ENCODE measurements at places on chromosomes 7 and 10. TPM values are rescaled to one million over a fixed set of nuclear protein-coding genes. Genes with fewer than 3 reads are reported as not detected.

AGR3 gene
- 136 TPM for total RNA-seq

UNCX gene
- not detected for total RNA-seq

HOGA1 gene
- 0.63 TPM for total RNA-seq

LRIT1 gene
- total RNA-seq, result not detected

- DNase-seq, result peak; percentile 31
- H3K4me1 ChIP-seq, result no peaks in the 10 kb centered on the region
- H3K27ac ChIP-seq, result no peak overlapping the region
- no peaks in the 10 kb centered on the region for H3K27me3 ChIP-seq
These were observed 53.0 kb downstream of the DNAJC1 start for GRCh38 chr10:21950566-21950965.

GRCh38 chr10:25026463-25026862 lies 10.1 kb downstream of the THNSL1 start:
- H3K4me1 ChIP-seq, result no peaks in the 10 kb centered on the region
- no peaks in the 10 kb centered on the region for H3K36me3 ChIP-seq
- peak; percentile 11 for DNase-seq
- H3K27me3 ChIP-seq, result no peaks in the 10 kb centered on the region
- H3K27ac ChIP-seq, result no peak overlapping the region

GRCh38 chr10:22998091-22998490 lies 70.2 kb downstream of the ARMC3 start:
- H3K27ac ChIP-seq, result no peak overlapping the region
- H3K4me3 ChIP-seq, result no peak overlapping the region
- no peaks in the 10 kb centered on the region for H3K36me3 ChIP-seq
- DNase-seq, result no peak
- H3K4me1 ChIP-seq, result no peaks in the 10 kb centered on the region

DNA sequence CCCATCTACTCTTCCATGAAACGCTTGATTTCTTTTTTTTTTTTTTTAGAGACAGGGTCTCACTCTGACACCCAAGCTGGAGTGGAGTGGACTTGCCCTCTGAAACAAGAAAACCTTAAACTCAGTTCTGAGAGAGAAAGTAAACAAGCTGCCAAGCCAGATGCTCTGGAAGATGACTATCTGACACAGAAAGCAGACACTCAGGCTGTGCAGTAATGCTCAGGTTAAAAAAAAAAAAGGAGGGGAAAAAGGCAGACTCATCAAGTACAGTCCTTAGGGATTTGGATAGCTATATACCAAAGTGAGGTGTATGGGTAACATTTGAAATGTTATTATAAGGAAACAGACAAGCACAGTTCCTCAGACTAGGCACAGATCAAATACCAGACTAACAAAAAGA lies 80.5 kb downstream of the IDE start:
- H3K4me3 ChIP-seq, result no peak overlapping the region
- no peaks in the 10 kb centered on the region for H3K4me1 ChIP-seq
- no peaks in the 10 kb centered on the region for H3K27me3 ChIP-seq
- H3K36me3 ChIP-seq, result peaks cover 4% of the 10 kb centered on the region

GRCh38 chr7:116209561-116210070 lies 723 bp upstream of the TES start:
- H3K27ac ChIP-seq, result no peak overlapping the region
- peaks cover 18% of the 10 kb centered on the region for H3K27me3 ChIP-seq
- no peaks in the 10 kb centered on the region for H3K36me3 ChIP-seq
- no peak for DNase-seq

DNA sequence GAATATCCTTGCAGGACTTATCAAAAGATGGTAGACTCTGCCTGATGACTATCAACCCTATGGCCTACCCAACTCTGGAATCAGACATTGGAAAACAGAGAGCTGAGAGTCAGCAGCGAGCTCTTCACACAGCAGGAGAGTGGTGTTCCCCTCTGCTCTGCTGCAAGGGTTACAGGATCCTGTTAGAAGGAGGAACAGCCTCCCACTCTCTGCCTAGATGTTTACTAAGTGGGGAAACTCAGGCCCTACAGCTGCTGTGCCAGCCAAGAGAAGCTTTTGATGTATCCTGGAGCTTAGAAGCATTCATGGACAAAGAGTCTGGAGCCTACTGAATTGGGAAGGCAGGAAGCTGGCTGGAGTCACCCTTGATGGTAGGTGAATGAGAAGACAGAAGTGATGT lies 104.6 kb downstream of the ABLIM1 start:
- no peaks in the 10 kb centered on the region for H3K27me3 ChIP-seq
- H3K4me1 ChIP-seq, result no peaks in the 10 kb centered on the region
- no peaks in the 10 kb centered on the region for H3K36me3 ChIP-seq
- DNase-seq, result no peak
- no peak overlapping the region for H3K27ac ChIP-seq
- no peak overlapping the region for H3K4me3 ChIP-seq

GRCh38 chr10:130634816-130635215 lies 498.6 kb downstream of the GLRX3 start:
- H3K27ac ChIP-seq, result no peak overlapping the region
- H3K4me1 ChIP-seq, result no peaks in the 10 kb centered on the region
- H3K4me3 ChIP-seq, result no peak overlapping the region
- DNase-seq, result no peak
- no peaks in the 10 kb centered on the region for H3K36me3 ChIP-seq
